Umbilical cord (tissue), 2 donors: ENCODE measurements at places on chromosomes 4 and X.
A peak's percentile ranks its signal among the peaks of the same experiment; 100 is the strongest.

- DNase-seq = peak; percentile 48
Measured at GRCh38 chrX:97938706-97939105, 1055.0 kb downstream of the RPA4 start.

- DNase-seq = no peak
Measured at GRCh38 chr4:43113196-43113595, 220.7 kb downstream of the GRXCR1 start.

GRCh38 chr4:2424581-2424980 lies 5.8 kb downstream of the CFAP99 start:
- DNase-seq = peak; percentile 61

- no peak for DNase-seq
Measured at GRCh38 chr4:100288161-100288560, 97.9 kb upstream of the DDIT4L start.

DNA sequence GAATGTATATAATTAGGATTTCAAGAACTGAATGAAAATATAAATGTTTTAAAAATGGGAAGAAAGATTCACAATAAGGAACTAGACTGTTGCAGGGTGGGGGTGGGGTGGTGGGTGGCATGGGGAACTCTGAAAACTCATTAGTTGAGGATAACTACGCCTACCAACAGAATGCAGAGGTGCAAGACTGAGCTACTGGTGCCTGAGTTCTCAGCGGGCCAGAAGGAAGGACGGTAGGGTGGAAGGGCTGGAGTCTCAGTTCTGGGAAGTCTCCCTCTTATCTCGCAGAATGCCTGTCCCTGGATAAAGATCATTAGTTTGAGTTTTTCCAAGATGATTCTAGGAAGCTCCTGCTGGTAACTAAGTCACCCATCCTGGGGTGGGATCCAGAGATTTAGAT lies 1.3 kb upstream of the SOD3 start:
- no peak for DNase-seq

DNA sequence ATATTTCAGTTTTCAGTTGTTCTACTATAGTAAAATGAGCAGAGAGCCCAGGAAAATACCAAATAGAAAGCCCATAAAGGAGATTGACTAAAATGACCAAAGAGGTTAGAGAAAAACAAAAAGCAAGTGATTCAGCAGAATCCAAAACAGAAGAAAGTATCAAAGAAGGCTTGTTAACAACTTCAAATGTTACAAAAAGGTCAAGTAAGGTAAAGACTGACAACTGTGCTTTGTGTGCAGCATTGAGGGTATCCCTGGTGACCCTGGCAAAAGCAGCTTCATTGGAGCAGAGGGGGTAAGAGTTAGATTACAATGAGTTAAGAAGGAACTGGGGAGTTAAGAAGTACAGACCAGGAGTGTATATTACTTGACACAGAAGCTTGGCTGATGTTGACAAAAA lies 317.9 kb downstream of the OPHN1 start:
- no peak for DNase-seq

DNA sequence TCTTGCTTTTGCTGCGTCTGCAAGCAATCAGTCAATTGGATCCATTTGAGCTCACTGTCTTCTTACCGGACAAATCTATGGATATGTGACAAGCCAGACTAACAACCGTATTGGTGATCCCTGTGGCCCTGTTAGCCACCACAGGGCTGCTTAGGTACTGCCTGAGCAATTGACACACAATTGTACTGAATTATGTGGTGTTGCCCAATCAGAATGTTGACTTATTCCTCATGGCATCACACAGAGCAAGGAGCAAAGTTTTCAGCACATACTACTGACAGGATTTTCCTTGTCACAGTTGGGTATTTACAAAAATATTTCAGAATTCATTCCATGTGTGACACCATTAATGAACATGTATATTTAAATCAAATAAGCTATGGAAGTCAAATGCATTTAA lies 41.3 kb upstream of the XAGE1B start:
- no peak for DNase-seq
